Cerebellum (tissue), 4 donors: ENCODE measurements at places on chromosomes 4 and X. TPM values are rescaled to one million over a fixed set of nuclear protein-coding genes. Genes with fewer than 3 reads are reported as not detected.

The ETDA gene
- not detected for total RNA-seq

The TCEAL2 gene
- total RNA-seq: 16.1 TPM

The PCDH18 gene
- total RNA-seq: 42.3 TPM

The NIPAL1 gene
- total RNA-seq: 3.9 TPM

The FAM236B gene
- not detected for total RNA-seq

The C4orf50 gene
- total RNA-seq: 9.4 TPM

The SUPT20HL2 gene
- total RNA-seq: not detected

The ARX gene
- not detected for total RNA-seq

The DDX3X gene
- 220 TPM for total RNA-seq

The DMP1 gene
- total RNA-seq: not detected

The TCEAL6 gene
- 3.0 TPM for total RNA-seq

The SOWAHB gene
- total RNA-seq: 2.5 TPM

The PCDH7 gene
- 92.5 TPM for total RNA-seq

The BCLAF3 gene
- 34.5 TPM for total RNA-seq

The PRKG2 gene
- total RNA-seq: 2.3 TPM

The NPY2R gene
- 0.91 TPM for total RNA-seq

The ATP10D gene
- total RNA-seq: 19.4 TPM

The FMR1NB gene
- total RNA-seq: not detected

The HAND2 gene
- not detected for total RNA-seq

The RBMXL3 gene
- total RNA-seq: not detected

The DGKK gene
- 1.3 TPM for total RNA-seq

The SPANXC gene
- not detected for total RNA-seq

The SLC10A6 gene
- total RNA-seq: 0.27 TPM

The SPANXA2 gene
- total RNA-seq: not detected

The CT45A2 gene
- not detected for total RNA-seq

The GLRB gene
- 21.6 TPM for total RNA-seq

The SULT1B1 gene
- 0.64 TPM for total RNA-seq

The TMPRSS11A gene
- total RNA-seq: not detected

The ZNF280C gene
- total RNA-seq: 11.5 TPM

The GNRHR gene
- total RNA-seq: not detected

The TNMD gene
- total RNA-seq: not detected

The TLR3 gene
- total RNA-seq: 1.00 TPM

The AR gene
- 2.1 TPM for total RNA-seq

The HCCS gene
- 8.3 TPM for total RNA-seq

The SYNPO2 gene
- 8.8 TPM for total RNA-seq

The EDA2R gene
- total RNA-seq: 1.8 TPM

The NAP1L2 gene
- total RNA-seq: 26.5 TPM

The NXF3 gene
- not detected for total RNA-seq

The ASB12 gene
- total RNA-seq: 0.54 TPM

The CFAP99 gene
- total RNA-seq: 0.45 TPM

The MTM1 gene
- total RNA-seq: 12.2 TPM

The HEPH gene
- 25.8 TPM for total RNA-seq

The PFKFB1 gene
- total RNA-seq: 0.45 TPM

The EMCN gene
- 5.2 TPM for total RNA-seq

The PLAC1 gene
- total RNA-seq: not detected

The CLCN5 gene
- total RNA-seq: 14.7 TPM

The EDA gene
- 4.8 TPM for total RNA-seq

The C4orf36 gene
- 1.7 TPM for total RNA-seq

The RAPGEF2 gene
- 90.5 TPM for total RNA-seq
